ENCODE measurements at places on chromosomes 12 and 14. TPM values are rescaled to one million over a fixed set of nuclear protein-coding genes. Genes with fewer than 3 reads are reported as not detected.

Gene HOXC6
- total RNA-seq: 3.3 TPM

Gene GPR84
- not detected for total RNA-seq

Gene AGAP2
- total RNA-seq: 1.8 TPM

Gene CD163
- total RNA-seq: 848 TPM

Gene HOXC10
- 10.9 TPM for total RNA-seq

Gene ZDHHC22
- total RNA-seq: not detected

Gene ESR2
- total RNA-seq: 2.2 TPM

GRCh38 chr14:78605025-78605762 lies 435.0 kb downstream of the NRXN3 start:
- DNase-seq: no peak

- DNase-seq: no peak
Observed at GRCh38 chr12:14689996-14690395, 6.4 kb downstream of the GUCY2C start.

DNA sequence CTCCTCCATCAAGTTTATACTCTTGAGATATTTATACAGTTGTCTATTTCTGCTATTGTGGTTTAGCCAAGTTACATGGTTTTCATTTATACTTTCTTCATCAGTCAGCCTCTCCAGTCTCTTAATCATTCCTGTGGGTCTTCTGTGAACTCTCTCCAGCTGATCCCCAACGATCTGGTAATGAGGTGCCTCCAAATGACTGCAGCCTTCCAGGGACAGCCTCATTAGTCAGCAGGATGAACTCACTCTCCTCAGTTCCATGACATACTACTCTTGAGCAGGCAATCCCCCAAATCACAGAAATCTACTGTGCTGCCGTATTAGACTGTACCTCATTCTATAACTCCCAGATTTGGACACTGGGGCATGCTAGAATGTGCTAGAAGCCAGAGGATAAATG lies 15.3 kb downstream of the AREL1 start:
- no peak for DNase-seq

DNA sequence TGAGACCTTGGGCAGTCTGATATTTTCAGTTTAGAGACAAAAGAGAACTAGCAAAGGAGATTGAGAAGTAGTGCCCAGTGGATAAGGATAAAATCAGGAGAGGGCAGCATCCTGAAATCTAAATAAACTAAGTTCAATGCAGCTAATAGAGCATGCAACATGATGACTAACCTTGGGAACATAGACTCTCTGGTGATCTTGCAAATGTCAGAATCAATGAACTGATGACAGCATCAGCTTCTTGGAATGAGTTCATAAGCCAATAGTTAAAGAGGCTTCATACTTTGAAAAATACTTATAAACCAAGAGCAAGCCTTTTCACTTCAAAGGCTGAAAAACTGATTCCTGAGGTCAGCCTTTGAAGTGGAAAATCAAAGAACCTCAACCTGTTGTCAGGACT lies 8.2 kb downstream of the TAS2R19 start:
- no peak for DNase-seq
